ENCODE measurements at places on chromosomes 6 and 20.

DNA sequence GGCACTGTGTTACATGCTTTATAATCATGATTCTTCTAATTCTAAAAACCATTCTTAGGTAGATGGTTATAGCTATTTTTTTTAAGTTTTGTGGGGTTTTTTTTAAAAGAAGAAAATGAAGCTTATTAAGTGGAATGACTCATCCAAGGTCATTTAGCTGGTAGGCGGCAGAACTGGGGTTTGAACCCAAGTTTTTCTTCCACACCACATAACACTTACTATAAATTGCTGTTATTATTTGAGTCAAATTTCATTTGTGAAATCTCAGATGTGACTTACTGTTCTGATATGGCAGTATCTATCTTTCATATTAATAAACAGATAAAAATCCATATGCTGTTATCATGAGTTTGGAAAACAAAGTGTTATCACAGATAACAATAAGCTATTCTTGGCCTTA, 10.4 kb upstream of the COL10A1 start:
- no peak for DNase-seq

- peak; percentile 5 for DNase-seq
These were observed 333.5 kb downstream of the NRN1 start for GRCh38 chr6:5673019-5673790.

DNA sequence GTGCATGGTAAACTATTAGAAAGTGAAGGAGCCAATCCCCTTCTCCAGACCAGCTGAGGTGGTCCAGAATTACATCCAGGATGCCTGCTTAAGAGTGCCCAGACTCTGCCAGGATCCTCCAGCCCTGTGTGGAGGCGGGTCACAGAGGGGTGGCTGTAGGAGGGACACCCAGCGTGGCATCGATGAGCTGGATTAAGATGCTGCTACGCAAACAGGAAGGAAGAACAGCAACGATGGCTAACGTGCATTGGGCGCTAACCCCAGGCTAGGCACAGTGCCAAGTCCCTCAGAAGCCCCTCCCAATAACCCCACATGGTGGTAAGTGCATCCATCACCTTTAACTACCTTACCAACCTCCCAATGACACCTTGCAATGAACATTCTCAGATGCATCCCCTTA, 63.9 kb upstream of the MRPS10 start:
- DNase-seq, result no peak

- no peak for DNase-seq
These were observed 114.7 kb upstream of the BEND3 start for GRCh38 chr6:107230024-107230423.

DNA sequence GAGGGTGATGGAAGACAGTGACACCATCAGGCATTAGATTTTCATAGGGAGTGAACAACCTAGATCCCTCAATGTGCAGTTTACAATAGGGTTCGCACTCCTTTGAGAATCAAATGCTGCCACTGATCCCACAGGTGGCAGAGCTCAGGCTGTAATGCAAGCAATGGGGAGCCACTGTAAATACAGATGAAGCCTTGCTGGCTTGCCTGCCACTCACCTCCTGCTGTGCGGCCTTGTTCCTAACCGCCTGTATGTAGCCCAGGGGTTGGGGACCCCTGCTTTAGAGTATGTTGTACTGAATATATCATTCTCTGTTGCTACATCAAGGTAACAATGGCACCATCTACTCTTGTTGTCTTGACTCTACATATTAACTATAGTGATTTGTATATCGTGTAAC, 37.1 kb downstream of the TPD52L1 start:
- DNase-seq, result peak; percentile 74

- DNase-seq, result peak; percentile 76
These were observed 709 bp downstream of the SCAND1 start for GRCh38 chr20:35953387-35954199.

GRCh38 chr6:41055149-41055548, 2.1 kb downstream of the APOBEC2 start:
- DNase-seq, result peak; percentile 55
